ENCODE measurements at places on chromosomes 13 and 19.

GRCh38 chr13:46530084-46530935 is 22.7 kb upstream of the LRCH1 start:
- no peak for DNase-seq

DNA sequence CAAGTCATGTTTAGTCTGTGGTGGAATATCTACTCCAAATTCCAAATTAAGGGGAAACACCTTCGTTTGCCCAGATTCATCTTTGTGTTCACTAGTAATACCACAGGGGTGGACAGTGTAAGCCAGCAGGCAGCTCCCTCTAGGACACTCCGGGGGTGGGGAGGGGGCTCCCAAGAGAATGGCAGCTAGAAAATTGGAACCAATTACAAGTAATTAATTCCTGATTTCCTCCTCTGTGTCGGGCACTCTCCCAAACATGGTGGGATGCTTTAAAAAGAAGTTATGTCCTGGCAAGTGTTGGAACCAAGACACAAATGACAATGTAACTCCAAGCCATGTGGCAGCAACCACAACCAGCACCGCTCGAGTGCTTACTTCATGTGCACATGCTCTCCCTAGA is 5.9 kb downstream of the COL4A1 start:
- DNase-seq = no peak

GRCh38 chr13:98285317-98285716 is 108.2 kb upstream of the RNF113B start:
- no peak for DNase-seq

- peak; percentile 45 for DNase-seq
Measured at GRCh38 chr19:33063753-33064457, 783 bp downstream of the RHPN2 start.

- DNase-seq = peak; percentile 68
Measured at GRCh38 chr19:6947745-6948144, 60.4 kb downstream of the ADGRE1 start.

DNA sequence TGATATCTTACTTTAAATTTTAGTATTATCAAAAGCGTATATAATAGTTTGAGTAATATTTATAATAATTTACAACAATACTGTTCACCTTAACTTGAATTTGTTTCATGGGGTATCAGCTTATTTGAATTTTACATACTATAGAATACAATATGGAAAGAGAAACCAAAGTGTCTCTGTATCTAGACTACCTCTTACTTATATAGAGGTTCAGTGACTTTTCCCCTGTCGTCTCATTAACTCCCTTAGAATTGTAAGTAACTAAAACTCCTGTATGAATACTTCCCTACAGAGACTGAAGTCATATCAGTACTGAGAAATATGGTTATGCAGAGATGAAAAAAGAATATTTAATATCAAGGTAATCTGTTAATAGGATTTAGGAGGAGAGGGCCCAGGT is 26.8 kb downstream of the COG6 start:
- no peak for DNase-seq

DNA sequence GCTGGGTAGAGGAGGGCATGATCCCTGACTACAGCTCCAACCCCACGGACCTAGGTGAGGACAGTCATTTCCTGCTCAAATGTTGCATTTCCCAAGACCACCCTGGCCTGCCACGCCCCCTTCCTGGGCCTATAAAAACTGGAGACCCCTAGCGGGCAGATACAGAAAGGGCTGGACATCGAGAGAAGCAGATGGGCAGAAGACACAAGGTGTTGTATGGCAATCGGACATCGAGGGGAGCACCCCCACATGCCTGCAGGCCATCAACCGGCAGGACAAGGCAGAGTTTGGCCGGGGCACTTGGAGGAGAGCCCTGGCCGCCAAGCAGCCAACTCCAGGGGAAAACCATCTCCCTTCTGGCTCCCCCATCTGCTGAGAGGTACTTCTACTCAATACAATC is 746.4 kb downstream of the PCDH9 start:
- no peak for DNase-seq

DNA sequence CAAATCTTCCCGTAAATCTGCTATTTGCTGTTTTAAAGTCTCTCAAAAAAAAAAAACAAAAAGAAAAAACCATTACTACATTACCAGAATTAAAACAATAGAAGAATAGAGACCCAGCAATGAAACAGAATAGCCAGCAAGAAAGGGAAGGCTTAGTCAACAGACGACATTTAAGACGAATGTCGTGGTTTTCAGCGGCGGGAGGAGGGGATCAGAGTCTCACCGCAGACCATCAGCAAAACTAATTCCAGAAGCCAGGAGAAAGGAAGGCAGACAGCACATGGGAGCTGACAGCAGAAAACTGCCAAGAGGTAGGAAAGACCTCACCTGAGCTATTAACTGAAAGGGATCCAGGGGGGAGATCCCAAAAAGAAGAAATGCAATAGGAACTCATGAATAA is 128.9 kb downstream of the RNF17 start:
- DNase-seq = no peak

GRCh38 chr13:29925457-29926097 is 75.2 kb upstream of the UBL3 start:
- no peak for DNase-seq

GRCh38 chr13:45718063-45718462 is 15.9 kb downstream of the CBY2 start:
- DNase-seq = no peak

DNA sequence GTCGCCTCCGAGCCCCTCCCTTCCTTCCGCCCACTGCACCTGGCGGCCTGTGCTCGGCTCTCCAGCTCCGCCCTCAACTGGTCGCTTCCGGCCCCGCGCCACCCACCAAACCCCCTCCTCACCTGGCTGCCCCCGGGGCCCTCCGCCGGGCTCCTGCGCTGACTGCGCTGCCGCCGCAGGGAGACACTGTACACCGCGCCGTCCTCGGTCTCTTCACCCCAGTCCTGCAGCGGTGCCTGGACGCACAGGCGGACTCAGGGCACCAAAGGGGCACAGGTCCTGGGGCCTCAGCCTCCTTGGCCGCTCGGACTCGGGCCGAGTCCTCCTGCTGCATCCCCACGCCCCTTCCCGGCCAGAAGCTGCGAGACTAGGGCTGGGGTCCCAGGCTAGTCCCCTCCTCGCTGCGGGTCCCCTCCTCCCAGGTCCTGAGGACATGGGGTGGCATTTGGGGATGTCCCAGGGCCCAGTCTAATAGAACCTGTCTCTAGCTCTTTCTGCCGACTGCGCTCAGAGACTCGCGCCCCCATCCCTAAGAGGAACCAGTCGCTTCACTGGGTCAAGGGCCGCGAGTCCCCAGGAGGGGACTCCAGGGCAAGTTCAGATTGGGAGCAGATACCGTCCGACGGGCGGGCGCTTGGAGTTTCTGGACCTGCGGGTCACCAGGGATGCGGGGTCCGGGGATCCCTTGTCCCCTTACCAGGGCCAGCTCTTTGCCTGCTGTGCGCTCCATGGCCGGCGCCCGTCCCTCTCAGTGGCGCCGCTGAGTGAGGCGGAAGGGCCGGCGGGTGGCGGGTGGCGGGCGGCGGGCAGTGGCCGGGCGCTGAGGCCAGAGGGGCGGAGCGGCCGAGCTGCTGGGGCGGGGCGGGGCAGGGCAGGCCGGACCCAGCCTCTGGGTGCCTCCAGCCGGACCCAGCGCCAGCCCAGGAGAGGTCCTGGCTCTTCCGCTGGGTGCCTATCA is at the start of gene RGL3:
TSS of gene RGL3 (minus strand) at position 766 of the 958 bp plus-strand sequence. CDS start at position 730, 36 bp downstream.
- DNase-seq = no peak

DNA sequence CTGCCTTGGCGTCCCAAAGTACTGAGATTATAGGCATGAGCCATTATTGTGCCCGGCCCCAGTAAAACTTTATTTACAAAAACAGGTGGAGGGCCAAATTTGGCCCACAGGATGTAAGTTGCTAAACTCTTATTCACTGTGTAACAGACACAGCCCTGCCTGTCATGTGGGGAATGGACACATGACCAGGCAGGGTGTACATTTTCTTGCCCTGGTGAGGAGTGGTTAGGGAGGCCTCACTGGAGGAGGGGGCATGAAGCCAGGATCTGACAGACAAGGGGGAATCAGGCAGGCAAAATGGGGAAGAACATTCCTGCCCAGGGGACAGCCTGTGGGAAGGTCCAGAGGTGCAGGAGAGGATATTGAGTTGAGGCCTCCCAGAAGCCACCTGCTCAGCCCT is 7.4 kb upstream of the PGLS start:
- no peak for DNase-seq

GRCh38 chr19:50252887-50253268 is 49.5 kb downstream of the MYH14 start:
- DNase-seq = no peak

DNA sequence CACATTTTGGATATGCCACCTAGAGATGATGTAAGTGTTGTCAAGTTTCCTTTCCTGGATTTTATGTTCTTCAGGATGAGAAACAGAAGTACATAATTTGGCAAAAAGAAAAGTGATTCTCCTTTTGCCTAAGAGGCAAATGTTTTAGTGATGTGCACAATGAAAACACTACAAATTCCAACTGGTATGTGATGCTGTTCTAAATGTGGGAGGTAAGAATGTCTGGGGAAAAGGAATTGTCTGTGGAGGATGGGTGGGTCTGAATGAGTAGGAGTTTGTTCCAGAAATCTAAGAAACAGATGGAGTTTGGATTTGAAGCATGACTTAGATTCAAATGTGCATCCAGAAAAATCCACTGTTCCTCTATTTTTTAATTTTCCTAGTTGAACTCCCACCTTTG is 473.6 kb upstream of the SPRY2 start:
- DNase-seq = no peak

GRCh38 chr19:35457173-35457572 is 9.1 kb downstream of the FFAR2 start:
- DNase-seq = no peak

- no peak for DNase-seq
Measured at GRCh38 chr13:77417897-77418296, 91.0 kb upstream of the MYCBP2 start.

GRCh38 chr13:101631395-101631794 is 178.9 kb downstream of the ITGBL1 start:
- no peak for DNase-seq

- no peak for DNase-seq
Measured at GRCh38 chr13:98396071-98396710, 180.7 kb downstream of the STK24 start.

DNA sequence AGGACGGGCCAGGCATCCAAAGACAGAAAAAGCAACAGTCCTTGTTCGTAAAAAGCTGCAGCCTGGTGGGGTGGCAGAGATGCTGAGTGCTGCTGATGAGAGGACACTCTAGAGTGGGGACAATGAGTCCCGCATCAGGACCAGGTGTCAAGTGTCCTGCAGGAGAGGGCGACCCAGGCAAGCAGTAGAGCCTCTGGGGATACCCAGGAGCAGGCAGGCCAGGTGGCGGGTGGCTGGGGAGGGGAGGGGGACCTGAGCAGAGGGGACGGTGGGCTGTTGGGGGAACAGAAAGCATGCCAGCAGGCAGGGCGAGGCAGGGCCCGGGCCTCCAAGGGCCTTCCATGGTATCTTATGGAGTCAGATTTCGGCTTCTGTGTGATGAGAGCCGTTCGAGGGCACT is 35.8 kb downstream of the GGACT start:
- DNase-seq = no peak

GRCh38 chr13:112896736-112897602 is 72.0 kb upstream of the MCF2L start:
- no peak for DNase-seq

- DNase-seq = no peak
Measured at GRCh38 chr13:25042151-25042865, 53.6 kb upstream of the PABPC3 start.

DNA sequence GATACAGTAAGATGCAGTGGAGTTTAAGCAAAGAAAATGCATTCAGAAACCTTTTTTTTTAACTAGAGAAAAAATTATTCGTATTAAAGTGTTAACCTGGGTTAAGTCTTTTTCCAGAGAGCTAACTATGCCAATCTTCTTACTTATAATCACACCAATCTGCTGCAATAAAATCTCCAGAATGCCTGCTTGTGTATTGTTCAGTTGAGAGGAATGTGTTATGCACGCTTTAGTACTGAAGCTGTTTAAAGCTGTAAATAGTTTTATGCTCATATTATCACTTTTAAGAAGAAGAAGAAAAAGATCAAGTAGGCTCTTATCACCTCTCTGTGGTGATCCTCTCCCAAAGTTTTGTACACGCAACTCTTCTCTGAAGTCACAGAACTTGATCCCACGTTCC is 528.7 kb downstream of the RFC3 start:
- DNase-seq = no peak

DNA sequence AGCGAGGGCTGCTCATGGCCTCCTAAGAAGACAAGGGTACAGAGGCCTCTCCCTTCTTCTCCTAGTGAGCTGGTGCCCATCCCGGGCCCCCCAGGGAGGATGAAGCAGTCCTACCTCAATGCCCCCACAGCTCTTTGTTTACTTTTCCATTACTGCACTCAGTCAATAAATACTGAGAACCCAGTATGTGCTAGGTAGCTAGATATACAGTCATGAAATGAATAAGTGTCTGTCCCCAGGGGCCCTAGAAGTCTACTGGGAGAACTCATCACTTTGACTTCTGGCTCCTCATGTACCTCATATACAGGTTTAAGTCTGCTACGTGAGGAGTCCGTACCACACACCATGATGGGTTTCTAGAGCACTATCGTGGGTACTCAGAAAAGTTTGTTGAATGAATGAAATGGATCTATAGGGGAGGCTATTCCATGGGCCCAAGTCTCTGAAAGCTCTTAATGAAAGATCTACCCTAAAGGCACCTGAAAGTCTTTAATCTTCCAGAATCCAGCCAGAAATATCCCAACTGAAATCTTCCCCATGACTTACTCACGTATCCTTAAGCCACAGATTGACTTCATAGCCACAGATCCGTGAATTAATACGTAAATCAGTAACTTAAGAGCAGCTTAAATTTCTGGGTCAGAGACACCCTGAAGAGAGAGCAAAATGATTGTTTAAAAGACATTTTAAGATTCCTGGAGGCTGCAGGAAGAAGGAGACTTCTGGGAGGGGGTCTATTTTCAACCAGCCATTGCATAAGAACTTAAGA is 51.6 kb upstream of the POMP start:
- no peak for DNase-seq

DNA sequence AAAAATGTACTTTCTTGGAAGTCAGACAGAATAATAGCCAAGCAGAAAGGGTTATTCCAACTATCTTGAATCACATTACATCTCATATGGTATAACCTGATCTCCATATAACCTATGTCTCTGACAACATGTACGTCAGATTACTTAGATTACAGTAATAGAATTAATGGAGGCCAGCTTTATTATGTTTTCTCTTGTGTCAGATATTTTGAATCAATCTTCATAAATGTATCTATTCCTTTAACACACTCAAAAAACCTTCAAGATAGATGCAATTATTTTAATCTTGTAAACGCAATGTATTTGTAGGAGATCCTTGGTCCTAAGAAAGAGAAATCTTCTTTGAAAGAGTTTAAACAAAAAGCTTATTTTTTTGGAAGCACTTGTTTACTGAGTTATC is 188.4 kb upstream of the KLF12 start:
- DNase-seq = no peak

GRCh38 chr13:112752711-112753541 is 63.1 kb downstream of the ATP11A start:
- peak; percentile 28 for DNase-seq

DNA sequence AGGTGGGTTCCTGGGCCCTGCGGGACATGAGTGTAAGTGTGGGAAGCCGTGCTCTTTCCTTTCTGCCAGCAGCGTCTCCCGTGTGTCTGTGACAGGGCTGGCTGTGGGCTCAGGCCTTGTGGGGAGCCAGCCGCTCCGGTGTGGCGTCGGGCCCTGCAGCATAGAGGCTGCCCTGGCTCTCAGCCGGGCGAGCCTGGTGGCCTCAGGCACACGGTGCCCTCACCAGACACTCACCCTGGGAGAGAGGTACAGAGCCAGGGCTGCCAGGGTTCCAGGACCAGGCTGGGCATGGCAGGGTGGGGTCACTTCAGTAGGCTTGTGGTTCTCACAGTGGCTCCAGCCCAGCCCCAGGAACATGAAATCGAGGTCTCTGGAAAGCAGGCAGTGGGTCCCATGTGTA is 324.8 kb downstream of the TEX29 start:
- no peak for DNase-seq

All from stimulated activated CD8-positive, alpha-beta memory T cell treated with anti-CD3 and anti-CD28 coated beads, Interleukin-4, amount 100 ng/mL, for 48 hours (primary cell).